Fibroblast of the aortic adventitia (primary cell): ENCODE measurements at places on chromosomes 12 and 14.

- no peak for DNase-seq
Measured at GRCh38 chr12:114131824-114132223, 165.7 kb upstream of the RBM19 start.

GRCh38 chr12:102172436-102172835, 25.2 kb downstream of the PMCH start:
- peak; percentile 77 for DNase-seq

DNA sequence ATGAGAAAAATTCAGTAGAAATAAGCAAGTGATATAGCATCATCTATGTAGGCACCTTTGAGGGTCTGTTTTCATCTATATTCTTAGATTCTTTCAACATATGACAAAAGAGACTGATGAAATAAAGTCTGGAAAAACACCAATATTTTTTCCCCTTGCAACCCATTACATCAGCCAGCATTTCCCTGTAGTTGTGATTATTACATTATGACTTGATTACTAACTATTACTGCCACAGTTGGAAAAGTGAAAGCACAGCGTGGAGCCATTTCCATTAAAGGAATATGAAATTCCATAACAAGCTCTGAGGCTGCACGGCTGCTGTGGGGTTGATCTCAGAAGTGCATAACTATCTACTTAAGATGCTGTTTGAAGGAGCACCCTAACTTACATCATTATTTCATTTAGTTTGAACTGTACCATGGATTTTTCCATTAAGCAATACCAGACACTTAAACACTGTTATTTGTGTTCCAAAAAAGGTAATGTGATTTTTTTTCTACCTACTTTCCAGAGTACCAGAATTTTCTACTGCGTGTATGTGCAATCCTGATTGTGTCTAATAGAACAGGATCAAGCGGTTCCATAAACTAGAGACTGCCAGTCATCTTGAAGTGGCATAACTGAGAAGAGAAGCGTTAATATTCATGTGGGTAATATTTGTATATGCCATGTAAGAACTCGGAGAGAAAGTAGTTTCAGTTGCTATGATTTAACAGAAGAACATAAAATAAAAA, 405.5 kb downstream of the MDGA2 start:
- peak; percentile 4 for DNase-seq

DNA sequence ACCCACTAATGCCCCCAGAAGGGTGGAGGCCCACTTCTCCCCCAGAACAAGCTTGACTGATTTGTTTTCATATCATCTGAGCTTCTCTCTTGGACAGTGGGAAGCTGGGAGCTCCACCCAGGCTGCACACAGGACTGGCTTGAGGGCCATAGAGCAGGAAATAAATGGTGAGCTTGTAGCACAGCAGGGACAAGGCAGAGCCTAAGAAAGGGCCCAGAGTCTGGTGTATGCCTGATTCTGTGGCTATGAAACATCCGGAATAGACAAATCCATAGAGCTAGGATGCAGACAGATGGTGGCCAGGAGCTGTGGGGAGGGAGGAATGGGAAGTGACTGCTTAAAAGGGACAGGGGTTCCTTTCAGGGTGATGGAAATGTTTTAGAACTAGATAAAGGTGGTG, 79.0 kb downstream of the ARL6IP4 start:
- DNase-seq, result no peak

DNA sequence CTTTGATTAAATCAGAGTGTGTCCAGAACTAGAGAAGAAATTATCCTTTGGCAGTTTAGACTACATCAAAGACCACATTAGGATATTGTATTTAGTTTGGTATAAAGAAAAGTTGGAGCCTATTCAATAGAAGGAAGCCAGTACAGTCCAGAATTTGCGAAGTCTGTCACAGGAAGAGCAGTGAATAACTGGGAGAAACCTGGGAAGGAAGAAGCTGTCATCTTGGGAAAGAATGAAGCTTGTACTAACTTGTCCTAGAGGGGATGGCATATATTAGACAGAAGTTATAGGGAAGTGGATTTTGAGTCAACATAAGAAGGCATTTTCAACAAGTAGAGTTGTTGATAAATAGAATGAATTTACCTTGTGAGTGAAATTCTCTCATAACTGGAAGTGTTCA, 386.7 kb downstream of the LRIG3 start:
- DNase-seq, result no peak

DNA sequence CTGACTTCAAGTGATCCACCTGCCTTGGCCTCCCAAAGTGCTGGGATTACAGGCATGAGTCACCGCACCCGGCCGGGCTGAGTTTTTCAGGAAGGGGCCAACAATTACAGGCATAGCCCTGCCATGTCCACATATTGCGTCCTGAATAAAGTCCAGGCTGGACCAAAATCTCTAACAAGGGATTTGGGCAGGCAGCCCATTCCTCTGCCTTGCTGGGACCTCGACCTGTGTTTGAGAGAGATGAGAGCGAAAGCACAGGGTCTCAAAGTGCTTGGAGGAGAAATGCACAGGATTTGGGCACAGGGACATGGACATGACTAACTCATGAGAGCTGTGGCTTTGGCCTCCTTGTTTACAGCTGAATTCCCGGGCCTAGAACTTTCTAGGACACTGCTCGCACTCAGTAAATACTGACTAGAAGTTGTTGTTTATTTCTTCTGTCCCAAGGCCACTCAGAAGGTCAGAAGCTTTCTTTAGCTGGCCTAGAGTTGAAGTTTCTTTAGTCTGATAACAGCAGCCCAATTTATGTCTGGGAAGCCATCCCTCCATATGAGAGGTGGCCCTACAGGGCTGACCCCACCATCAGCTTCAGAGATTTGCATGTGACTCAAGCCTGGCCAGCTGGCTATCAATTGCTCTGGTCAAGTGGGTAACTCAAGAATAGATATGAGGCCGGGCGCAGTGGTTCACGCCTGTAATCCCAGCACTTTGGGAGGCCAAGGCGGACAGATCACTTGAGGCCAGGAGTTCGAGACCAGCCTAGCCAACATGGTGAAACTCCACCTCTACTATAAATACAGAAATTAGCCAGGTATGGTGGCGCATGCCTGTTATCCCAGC, 11.7 kb downstream of the CAMKK2 start:
- peak; percentile 39 for DNase-seq

- DNase-seq, result no peak
Measured at GRCh38 chr14:52649511-52649910, 45.8 kb downstream of the ERO1A start.

DNA sequence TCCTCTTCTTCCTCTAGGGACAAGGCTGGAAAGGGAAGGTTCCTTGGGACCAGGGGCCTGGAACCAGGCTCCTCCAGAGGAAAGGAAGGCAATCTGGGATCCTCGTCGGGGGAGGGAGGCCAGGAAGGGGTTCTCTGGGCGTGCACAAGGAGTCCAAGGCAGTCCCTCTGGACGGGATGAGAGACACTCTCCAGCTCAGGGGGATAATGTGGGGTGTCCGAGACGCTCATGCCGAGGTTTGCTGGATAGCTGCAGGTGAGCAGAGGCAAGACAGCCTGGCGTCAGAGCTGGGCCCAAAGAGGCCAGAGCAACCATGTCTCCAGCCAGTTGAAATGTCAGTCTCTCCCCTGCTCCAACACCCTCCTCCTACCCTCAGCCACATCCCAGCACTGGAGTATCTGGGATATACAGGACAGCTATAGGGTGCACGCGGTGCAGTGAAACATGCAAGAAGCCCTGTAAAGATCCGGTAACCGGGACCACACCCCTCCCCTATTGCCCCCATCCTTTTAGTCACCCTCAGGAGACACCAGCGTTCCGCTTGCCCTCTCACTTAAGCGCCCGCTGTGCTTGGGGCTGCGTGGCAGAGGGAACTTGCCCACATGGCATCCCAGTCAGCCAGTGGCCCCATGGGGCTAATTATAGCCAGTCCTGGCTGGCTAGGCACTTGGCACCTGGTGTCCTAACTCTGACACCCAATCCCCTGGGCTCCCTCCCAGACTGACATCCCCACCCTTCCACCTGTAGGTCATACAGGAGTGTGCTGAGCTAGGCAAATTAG, at the start of gene KLHL33:
Gene KLHL33, minus strand, starts transcription at position 585 of the 781 bp plus-strand sequence. Its CDS starts 355 bp downstream, at position 230.
- no peak for DNase-seq

- DNase-seq, result peak; percentile 72
Measured at GRCh38 chr12:127125607-127126259, 1141.2 kb upstream of the TMEM132C start.

DNA sequence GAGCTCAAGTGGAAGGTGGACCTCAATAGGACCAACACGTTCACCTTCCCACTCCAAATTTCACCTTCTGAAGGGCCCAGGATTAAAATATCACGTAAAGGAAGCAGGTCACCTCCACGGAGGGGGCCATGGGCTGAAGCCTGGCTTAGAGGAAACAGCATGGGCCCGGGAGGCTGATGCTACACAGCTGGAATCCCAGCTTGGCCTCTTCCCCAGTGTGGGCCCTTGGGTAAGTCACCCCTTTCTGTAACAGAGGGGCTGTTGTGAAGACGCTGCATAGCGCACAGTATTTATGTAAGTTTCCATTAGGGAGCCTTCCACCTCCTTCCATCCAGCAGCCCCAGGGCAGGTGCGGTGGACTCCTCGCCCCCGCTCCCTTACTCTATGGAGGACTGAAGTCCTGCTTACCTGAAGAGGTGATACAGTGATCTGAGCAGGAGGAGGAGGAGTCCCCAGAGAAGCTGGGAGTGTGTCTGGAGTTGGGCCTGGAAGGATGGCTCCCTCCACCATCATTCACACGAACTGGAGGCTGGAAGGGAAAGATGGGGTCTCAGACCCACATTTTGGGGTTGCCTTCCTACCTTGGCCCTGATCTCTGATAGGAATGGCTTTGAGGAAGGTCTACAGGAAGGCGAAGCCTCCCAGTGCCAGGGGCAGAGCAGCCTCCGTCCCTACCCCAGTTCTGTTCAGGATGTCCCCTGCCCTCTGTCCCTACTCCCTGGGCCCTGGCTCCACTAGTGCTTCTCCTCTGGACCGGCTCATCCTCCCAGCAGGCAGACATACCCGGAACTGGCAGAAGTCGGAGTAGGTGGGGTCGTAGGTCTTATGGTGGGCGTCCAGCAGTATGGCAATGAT, 37.2 kb upstream of the HDAC7 start:
- no peak for DNase-seq
